Neural crest cell (in vitro differentiated cells): ENCODE measurements at places on chromosomes 7 and 10.

- no peak for DNase-seq
Measured at GRCh38 chr7:17746020-17746530, 194.2 kb downstream of the SNX13 start.

- no peak for DNase-seq
Measured at GRCh38 chr7:38694326-38694725, 63.2 kb upstream of the AMPH start.

- DNase-seq, result no peak
Measured at GRCh38 chr7:32215697-32216096, 145.5 kb upstream of the PDE1C start.

DNA sequence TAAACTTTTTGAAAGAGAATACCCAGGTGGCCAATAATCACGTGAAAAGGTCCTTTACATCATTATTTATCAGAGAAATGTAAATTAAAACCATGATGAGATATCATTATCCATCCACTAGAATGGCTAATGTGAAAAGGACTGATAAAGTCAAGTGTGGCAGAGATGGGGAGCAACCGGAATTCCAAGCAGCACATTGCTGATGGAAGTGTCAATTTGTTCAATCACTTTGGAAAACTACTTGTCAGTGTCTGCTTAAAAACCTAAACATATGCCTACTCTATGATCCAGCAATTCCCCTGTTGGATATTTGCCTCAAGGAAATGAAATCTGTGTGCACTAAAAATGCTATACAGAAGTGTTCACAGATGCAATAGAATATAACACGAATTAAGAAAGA is 465.6 kb downstream of the PLXNA4 start:
- DNase-seq, result no peak

GRCh38 chr10:62178568-62178967 is 90.1 kb downstream of the RTKN2 start:
- DNase-seq, result no peak

DNA sequence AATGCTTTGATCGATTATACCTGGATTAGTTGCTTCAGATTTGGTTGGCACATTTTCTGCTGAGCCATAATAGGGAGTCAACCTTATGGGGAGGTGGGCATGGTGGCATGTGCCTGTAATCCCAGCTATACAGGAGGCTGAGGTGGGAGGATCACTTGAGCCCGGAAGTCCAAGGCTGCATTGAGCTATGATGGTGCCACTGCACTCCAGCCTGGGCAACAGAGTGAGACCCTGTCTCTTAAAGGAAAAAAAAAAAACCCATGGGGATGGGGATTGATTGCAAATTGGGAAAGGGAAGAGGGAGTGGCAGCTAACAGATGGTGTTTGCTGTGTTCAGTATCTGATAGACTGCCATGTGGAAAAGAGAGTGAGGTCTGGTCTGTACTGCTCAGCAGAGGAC is 11.1 kb downstream of the STK17A start:
- DNase-seq, result no peak

DNA sequence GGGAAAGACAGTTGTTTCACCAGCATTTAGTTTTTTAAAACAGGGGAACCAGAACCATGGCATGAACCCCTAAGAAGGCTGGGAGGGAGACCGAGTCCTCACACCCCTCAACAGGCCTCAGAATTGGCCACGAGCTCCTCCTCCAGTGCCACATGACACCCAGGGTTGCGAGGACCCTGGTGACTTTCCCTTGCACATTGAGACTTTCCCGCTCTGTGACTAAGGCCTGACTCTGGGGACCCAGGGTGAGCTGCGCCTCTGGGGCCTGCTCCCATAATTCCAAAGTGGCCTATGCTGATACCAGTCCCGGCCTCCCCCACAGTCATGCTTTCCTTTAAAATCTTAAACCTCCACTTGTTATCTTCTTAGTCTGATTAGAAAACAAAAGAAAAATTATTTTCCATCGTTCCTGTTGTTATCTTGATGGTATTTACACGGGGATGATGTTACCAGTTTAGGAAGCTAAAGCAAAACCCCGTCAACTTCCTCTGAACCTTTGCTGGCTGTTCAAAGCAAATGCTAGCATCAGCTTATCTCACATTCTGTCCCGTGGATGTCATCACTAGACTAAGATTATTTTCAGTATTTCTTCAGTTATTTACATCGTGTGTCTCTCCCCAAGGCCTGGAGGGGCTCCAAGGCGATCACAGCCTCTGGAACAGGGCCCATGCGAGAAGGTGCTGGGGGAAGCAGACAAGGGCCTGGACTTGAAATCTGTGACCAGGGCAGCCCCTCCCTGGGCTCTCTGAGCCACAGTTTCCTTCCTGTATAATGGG is 42.1 kb downstream of the FAM53B start:
- DNase-seq, result no peak

DNA sequence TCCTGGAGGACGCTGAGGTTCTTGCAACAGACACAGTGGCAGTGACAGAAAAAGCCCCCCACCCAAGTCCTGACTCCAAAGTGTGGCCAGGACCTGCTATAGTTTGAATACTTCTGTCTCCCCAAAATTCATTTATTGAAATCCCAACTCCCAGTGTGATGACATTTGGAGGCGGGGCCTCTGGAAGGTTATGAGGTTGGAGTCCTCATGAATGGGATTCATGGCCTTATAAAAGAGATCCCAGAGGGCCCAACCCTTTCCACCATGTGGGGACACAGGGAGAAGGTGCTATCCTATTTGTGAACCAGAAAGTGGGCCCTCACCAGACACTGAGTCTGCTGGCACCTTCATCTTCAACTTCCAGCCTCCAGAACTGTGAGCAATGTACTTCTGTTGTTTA is 18.3 kb downstream of the ANXA11 start:
- DNase-seq, result no peak

DNA sequence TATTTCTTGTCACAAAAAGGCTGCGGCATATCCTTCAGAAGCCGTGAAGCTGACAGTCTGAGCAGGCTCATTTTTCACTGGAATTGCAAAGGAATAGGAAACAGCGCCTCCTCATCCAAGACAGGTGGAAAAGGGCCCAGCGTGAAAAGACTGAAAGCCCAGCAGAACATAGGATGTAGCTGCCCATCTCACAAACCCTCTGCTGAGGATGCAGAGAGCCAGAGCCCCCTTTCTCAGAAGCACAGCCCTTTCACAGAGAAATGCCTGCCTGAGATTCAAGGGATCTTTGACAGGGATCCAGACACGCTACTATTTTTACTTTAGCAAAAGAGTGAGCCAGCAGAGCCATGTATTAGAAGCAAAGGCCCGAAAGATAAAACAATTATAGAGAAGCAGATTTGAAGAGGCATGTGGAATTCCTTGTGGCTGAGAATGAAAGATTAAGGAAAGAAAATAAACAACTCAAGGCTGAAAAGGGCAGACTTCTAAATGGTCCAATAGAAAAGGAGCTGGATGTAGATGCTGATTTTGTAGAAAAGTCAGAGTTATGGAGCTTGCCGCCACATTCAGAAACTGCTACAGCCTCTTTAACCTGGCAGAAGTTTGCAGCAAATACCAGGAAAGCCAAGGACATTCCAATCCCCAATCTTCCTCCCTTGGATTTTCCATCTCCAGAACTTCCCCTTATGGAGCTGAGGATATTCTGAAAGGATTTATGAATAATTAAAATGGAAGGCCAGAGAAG is 36.9 kb downstream of the GDI2 start:
- DNase-seq, result no peak

DNA sequence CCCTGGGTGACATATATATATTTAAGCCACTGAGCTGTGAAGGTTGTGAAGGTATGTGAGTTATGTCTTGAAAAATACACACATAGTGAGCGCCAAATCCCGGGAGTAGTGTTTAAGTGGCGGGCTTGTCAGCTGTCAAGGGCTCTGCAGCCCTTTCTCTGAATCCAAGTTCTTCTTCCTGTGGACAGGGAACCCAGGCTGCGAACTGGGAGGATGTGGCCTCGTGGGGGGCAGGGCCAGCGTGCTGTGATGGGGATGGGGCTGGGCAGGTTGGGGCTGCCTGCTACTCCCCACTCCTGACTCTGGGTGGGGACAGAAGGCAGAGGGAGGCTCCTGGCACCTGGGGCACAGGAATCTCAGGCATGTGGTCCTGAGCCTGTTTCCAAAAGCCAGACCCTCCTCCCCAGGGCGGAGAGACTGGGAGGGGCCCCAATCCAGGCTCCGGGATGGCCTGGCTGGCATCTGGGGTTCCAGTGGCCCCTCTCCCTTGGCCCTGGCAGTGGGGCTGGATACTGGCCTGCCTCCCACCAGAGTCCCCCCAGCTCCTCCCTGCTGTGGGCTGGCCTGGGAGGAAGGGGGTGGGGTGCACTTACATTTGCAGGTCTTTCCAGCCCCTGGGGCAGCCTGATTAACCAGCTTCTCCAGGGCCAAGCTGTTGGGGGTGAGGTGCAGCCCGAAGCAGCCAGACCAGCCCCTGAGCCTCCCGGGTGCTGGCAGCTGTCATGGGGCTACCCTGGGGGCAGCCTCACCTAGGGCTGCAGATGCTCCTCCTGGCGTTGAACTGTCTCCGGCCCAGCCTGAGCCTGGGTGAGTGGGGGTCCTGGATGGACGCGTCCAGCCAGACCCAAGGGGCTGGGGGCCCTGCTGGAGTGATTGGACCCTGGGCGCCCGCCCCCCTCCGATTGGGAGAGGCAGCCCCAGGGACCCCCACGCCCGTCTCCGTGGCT is at the start of gene UPK3B:
Gene UPK3B (plus strand): TSS at position 622 of the 947 bp plus-strand sequence. CDS start 101 bp downstream, at position 723.
- DNase-seq, result no peak

- no peak for DNase-seq
Measured at GRCh38 chr10:126126866-126127265, 230.5 kb downstream of the FANK1 start.

DNA sequence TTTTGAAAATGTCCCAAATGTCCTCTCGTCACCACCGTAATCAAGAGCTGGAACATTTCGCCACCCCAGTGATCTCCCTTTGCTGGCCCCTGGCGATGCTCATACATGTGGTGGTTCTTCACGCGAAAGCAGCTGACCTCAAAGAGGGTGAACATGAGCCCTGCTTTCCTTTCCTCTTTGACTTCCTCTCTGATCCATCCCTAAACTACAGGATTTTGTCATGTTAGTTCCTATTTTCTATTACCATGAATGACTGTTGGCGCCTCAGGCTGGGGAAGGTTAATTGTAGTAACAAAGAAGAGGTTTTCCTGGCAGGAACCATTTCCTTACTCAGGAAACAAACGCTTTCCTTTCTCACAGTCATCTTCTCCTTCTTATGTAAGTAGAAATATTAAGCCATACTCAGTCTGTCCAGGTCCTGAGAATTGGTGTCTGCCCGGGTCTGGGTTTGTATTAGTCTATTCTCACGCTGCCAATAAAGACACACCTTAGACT is 114.5 kb downstream of the INSYN2A start:
- no peak for DNase-seq

GRCh38 chr7:71470830-71471229 is 338.9 kb downstream of the GALNT17 start:
- DNase-seq, result no peak

DNA sequence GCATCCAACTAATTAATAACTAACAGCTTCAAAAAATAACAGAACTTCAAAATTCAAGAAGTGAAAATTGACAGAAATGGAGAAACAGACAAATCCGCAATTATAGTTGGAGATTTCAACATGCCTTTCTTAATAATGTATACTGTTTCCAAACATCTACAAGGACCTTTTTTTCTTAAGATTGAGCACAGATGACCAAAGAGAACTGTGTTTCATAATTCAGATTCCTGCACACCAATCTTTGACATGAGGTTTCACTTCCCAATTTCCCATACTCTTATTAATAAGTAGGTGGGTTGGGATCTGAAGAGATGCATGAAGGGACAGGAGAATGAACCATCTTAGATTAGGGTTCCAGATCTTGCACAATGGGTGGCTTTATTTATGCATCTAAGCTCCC is 24.9 kb upstream of the GIMAP7 start:
- DNase-seq, result no peak

GRCh38 chr10:26407406-26407969 is 30.7 kb upstream of the APBB1IP start:
- no peak for DNase-seq

DNA sequence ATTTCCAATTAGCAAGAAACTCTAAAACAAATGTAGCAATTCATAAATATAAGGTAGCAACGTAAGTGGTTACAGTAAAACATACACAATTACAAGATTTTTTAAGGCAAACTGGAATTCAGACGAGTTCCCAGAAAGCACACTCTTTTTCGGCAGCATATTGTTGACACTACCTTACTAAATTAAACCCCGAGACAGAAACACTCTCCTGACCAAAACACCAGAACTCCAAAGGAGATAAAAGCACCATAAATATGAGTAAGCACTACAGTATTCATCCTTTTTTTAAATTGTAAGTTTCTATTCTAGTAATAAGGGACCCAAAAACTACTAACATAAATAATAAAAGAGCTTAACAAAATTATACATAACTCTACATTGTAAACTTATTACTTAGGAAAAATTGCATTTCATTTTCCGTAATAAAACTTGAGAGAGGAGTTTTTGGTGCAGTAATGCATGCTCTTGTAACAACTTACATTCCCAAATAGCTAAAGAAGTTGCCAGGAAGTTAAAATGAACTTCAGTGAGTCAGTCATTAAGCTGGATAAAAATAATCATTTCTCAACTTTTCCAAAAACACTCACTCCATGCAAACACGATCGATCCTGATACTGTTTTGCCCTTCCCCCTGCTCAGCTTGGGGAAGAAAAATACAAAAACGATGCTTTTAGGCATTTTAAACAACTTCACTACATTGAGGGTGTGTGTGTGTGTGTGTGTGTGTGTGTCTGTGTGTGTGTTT is 2.0 kb downstream of the PIP4K2A start:
- DNase-seq, result no peak

- DNase-seq, result no peak
Measured at GRCh38 chr7:97019710-97020225, 4.9 kb downstream of the DLX5 start.

DNA sequence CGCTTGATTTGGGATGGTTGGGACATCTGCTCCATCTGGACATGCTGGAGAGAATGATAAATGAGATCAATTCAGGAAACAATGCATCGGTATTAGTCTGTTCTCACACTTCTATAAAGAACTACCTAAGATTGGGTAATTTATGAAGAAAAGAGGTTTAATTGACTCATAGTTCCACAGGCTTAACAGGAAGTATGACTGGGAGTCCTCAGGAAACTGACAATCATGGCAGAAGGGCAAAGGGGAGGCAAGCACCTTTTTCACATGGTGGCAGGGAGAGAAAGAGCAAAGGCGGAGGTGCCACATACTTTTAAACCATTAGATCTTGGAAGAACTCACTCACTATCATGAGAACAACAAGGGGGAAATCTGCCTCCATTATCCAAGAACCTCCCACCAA is 16.8 kb upstream of the TSPAN12 start:
- no peak for DNase-seq

DNA sequence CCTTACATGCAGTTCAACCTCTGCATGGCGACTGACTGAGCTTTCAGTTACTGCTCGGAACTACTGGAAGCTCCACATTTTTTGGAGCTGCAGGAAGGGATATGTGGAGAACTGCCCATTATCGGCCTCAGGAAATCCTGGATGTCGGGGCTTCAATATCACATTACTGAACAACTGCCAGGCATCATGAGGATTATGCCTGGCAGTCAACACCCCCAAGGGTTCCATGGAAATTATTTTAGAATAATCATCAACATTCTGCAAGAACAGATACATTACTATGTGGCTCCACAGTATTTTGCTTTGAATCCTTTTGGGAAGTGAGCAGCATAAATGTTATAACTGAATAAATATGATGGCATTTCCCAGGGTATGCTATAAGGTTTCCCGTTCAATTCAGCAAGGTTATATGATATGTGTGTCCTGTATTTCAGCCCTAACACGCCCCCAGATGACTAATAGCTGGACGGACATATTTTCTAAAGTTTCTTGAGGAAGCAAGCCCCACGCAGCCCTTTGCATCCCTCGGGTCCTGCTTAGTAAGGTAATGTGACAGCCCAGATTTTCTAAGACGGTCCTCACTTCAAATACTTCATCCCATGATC is 53.0 kb upstream of the OPALIN start:
- DNase-seq, result no peak
